Activated CD8-positive, alpha-beta memory T cell treated with anti-CD3 and anti-CD28 coated beads for 4 hours (primary cell): ENCODE measurements at places on chromosomes 11 and 22.

DNA sequence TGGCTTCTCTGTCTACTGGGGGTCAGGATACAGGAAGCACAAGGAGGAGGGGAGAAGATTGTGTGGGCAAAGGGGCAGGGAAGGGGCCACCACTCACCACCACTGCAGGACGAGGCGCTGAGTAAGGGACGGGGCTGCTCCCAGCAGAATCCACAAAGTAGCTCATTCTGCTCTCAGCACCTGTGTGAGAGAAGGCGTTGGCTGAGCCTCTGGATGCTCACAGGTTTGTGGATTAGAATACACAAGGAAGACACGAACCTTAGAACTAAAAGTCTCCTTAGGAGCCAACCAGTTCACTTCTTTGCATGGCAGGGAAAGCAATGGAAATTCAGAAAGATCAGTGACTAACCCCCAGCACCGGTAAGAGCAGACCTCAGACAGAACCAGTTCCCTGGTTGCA, 14.4 kb downstream of the ETS1 start:
- no peak for DNase-seq

- DNase-seq, result no peak
Observed at GRCh38 chr11:2309251-2310072, 7.6 kb downstream of the TSPAN32 start.

DNA sequence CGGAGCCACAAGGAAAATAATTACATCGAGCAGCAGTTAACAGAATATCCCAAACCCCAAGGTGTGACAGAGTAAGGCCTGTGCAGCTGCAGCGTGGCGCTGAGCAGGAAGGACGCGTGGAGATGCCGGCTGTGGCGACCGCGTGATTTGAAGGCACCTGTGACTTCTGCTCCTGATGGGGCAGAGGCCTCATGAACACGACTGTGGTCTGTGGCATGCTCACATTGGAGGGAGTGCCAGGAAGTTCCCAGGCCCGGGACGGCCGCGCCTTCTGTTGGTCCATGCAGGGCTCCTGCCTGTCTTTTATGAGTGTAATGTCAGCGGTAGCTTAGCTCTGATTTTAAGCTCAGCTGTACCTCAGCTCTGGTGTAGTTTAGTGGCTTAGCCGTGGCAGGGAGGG, 50.4 kb downstream of the TPCN2 start:
- DNase-seq, result no peak

DNA sequence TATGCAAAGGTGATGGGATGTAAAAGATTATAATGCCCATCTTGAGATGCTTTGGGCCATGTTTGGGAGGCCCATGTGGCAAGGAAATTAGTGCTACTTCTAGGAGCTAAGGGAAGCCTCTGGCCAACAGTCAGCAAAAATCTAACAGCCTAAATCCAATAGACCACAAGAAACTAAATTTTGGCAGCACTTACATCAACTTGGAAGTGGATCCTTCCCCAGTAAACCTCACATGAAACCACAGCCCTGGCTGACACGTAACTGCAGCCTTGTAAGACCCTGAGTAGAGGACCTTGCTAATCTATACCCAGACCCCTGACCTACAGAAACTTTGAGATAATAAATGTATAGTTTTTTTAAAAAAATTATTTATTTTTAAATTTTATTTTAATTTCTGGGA, 13.1 kb upstream of the GRK3 start:
- no peak for DNase-seq

GRCh38 chr11:57277845-57278720, 41.0 kb upstream of the APLNR start:
- no peak for DNase-seq

DNA sequence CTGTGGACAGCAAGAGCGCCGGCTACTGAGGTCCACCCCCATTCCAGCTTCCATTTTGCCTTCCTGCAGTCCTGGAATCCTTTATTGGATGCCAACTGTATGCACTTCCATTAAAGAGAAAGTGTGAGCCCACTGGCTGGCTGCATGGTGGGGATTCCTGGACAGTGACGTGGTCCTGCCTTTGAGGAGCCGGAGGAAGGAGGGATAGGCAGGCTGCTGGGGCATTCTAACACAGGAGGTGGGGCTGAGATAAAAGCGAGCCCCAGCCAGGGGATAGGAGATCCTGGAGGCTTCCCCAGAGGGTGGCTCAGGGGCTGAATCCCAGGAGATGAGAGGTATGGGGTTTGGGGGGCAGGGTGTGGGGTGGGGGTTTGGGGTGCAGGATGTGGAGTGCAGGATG, 984.7 kb downstream of the BRD1 start:
- no peak for DNase-seq

DNA sequence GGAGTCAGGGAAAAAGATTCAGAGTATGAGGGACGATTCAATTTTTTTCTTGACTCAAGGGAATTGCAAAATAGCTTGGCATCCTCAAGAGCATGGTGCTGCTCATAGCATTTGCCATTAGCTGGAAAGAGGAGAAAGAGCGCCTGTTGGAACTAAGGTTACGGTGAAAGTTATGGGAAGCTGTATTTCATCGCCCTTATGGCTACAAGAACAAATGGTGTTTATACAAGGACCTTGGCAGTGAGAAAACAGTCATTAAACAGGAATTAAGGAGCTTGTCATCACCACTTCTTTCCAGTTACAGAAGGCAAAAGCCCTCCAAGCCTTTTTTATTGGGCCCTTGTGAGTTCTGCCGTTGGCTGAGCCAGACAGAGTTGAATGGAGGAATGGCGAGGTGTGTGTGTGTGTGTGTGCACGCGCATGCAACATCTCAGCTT, 74.2 kb downstream of the ALX4 start:
- no peak for DNase-seq

DNA sequence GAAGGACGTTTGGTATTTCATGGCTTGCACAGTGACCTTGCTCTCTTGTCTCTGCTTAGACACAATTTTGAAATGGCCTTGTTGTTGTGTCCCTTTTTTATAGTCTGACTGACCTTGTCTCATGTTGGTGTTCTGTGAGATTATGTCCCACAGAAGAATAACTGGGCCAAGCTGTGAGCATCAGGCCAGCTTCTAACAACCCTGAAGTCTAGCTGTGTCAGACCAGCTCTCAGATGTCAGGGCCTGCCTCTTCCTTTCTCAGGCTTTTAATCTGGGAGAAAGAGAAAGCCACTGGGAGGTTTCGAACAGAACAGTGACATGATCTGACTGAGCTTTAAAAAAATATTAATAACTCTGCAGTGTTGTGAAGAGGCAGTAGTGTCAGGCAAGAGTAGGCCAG, 2.0 kb upstream of the UEVLD start:
- no peak for DNase-seq

DNA sequence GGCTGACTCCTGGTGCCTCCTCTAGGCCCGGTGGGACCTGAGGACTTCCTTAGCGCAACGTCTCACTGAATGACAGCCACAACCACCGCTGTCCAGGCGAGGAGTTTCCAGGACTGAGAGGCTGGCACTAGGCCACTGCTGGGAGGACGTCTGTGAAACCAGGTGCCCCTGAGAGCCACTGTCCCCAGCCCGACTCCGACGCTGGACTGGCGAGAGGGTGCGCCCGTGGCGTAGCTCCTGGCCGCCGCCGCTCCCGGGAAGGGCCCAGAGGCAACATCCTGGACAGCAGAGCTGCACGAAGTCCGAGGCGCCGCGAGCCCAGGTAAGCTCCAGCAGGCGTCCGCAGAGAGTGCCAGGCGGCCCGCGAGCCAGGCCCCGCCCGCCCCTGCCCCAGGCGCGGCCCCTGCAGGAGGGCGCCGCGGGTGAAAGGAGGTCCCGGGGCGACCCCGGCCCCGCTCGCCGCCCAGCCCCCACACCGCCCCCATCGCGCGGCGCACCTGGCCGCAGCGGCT, 525 bp downstream of the DGCR2 start:
- no peak for DNase-seq

GRCh38 chr22:24117942-24118341, 63.3 kb upstream of the SUSD2 start:
- DNase-seq, result no peak

GRCh38 chr22:26103023-26103422, 66.2 kb upstream of the SEZ6L start:
- DNase-seq, result no peak

- DNase-seq, result no peak
Observed at GRCh38 chr11:33899400-33900037, 7.6 kb upstream of the LMO2 start.

- no peak for DNase-seq
Observed at GRCh38 chr22:30243661-30244060, 2.9 kb downstream of the LIF start.

DNA sequence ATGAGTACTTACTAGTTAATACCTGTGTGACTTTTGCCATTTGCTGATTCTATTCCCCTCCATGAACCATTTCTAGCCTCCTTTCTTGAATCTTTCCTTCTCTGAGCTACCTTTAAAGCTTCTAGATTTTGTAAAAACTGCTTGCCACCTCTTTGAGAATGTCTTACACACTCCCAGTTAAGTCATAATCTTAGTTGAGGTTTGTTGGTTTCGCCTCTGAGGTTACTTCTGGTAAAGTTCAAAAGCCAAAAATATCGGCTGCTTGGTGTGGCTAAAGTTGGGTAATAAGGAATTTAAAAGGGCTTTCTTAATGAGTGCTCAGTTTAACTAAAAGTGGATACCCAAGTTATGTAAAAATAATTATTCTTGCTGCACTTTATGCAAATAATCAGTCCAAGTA, 10.4 kb upstream of the GLYAT start:
- DNase-seq, result no peak

GRCh38 chr11:122179961-122180834, 64.2 kb upstream of the BLID start:
- DNase-seq, result no peak

DNA sequence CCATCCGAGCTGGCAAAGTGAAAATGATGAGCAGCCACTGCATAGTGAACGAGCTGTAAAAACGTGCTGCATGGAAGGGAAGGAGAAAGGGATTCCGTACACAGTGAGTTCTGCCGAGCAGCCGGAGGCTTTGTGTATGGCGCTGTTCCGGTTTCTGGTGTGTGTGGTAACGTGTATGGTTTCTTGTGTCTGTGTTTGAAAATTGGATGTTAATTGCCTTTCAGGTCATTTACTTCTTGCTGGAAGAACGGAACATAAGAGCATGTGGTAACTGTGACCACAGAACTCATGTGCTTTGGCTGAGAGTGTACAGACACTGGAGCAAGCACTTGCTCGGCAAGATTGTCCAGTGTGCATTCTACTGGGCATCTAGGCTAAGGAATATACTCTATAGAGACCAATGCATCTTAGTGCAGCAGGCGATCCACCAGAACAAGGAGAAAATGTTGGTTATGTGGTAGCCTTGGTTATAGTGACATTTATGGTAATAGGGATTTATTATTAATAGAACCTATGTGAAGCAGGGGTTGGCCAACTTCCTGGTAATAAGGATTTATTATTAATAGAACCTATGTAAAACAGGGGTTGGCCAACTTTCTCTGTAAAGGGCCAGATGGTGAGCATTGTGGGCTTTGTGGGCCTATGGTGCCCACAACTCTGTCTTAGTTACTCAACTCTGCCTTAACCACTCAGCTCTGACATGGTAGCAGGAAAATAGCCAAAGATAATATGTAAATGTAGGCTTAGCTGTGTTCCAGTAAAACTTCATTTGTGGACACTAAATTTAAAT, 49.2 kb downstream of the GRAMD1B start:
- DNase-seq, result no peak

GRCh38 chr22:47780281-47780875, 1017.9 kb downstream of the TBC1D22A start:
- no peak for DNase-seq

DNA sequence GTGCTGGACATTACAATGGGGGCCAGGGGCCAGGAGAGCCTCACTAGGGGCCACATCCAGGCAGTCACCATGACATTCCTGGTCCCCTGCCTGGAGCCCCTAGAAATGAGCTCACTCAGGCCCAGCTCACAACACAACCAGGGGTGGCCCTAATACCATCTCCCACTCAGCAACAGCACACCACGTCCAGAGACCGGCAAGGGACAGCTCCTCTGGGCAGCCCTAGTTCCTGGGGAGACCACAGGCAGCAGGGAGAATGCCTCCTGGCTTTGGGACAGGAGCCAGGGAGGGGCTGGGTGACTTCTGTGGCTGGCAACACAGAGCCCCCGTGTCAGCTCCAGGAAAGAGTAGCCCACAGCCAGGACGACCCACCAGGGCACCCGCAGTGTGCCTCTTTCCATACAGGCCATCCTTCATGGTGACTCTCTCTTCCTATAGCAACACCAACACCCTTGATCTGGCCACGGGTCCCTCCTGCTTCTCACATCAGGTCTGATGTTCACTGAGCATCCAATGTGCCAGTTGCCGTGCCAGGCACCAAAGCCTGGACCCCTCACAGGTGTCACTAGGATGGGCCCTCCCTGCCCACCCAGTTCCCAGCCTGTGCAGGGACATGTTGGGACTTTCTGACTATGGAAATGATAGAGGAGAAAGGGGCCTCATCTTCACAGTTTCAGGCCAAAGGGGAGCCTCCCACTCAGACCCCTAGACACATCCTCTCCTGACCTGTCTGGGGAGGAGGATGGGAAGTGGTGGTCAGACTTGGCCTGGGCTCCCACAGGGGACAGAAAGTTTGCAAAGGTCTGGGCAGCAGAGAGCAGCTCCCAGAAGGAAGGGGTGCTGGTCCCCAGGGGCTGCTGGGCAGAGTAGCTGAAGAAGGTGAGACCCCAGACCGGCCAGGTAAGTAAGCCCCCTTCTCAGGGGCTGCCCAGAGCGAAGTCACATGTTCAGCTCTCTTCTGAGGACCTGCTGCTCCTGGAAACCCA, 43.2 kb downstream of the IGLL5 start:
- no peak for DNase-seq

DNA sequence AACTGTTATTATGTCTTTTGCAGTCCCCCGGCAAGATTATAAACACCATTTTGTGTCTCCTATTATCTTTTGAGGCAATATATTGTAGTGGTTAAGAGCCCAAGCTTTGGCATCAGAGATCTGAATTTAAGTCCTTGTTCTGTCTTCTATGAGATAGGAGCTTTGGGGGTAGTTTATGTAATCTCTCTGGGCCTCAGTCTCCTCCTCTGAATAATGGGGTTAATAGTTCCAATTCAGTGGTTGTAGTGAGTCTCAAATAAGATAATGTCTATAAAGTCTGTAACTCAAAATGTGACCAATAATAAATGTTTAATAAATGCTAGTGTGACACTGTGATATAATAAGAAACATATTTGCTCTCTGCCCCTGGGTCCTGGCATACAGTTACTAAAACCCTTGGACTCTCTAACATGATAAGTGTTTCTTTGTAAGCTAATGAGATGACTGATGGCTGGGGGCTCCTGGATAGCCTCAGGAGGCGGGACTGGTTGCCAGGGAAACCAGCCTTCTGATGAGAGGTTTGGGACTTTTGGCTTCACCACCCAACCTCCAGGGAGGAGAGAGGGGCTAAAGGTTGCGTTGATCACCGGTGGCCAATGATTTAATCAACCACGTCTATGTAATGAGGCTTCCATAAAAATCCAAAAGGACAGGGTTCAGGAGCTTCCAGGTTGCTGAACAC, 183.4 kb upstream of the MTMR2 start:
- DNase-seq, result no peak

GRCh38 chr22:46178755-46179505, 28.6 kb downstream of the PPARA start:
- DNase-seq, result no peak

- DNase-seq, result no peak
Observed at GRCh38 chr11:74725701-74726100, 5.5 kb downstream of the CHRDL2 start.
